ENCODE measurements at places on chromosomes 1 and 21.

DNA sequence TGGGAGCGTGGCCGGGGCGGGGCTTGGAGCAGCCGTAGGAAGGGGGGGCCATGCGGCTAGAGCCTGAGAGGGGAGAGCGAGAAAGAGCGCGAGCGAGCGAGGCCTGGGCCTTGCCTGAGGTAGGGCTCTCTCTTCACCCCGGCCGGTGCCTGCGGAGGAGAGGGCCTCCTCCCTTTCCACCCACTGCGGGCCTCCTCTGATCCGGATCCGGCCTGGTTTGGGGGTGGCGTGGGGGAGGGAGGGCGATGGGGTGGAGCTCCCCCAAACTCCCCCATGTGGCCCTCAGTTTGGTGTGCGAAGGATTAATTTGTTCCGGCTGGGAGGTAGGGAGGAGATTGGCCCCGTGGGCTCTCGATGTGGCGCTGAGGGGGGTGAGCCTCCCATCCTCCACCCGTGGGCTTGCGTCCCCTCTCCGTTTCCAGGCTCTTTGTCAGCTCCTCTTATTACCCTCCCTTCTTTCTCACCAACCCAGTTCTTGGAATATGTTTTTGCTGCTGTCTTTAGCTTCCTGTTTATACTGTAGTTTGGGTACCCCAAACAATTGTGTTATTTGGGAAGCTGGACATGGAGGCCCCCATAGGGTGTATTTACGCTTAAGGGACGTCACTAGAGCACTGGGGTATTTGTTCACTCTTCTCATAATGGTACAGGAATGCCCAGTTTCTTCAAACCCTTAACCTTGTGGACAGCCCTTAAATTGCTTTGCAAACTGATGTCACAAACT lies 685 bp downstream of the UBAP2L start:
- peak; percentile 69 for DNase-seq

DNA sequence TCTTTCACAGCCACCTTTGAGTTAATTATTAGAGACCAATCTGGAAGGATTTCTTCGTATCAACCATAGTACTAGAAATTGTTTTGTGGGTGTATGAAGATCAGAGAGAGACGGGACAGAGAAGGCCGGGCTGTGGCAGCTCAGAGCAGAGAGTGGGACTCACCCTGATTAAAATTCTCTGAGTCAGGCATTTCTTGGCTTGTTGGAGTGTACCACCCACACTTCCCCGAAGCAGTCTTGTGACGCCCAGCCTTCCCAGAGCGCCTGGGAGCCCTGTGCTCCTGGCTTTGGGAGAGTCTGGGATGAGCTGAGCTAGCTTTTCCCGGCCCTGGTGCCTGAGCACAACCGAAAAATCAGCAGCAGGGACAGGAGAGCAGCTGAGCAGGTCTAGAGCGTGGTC lies 19.4 kb downstream of the PLEKHM2 start:
- DNase-seq, result peak; percentile 54

- no peak for DNase-seq
Measured at GRCh38 chr1:35486858-35487408, 70.3 kb downstream of the KIAA0319L start.

GRCh38 chr1:17184822-17185484 lies 20.0 kb upstream of the PADI1 start:
- no peak for DNase-seq

DNA sequence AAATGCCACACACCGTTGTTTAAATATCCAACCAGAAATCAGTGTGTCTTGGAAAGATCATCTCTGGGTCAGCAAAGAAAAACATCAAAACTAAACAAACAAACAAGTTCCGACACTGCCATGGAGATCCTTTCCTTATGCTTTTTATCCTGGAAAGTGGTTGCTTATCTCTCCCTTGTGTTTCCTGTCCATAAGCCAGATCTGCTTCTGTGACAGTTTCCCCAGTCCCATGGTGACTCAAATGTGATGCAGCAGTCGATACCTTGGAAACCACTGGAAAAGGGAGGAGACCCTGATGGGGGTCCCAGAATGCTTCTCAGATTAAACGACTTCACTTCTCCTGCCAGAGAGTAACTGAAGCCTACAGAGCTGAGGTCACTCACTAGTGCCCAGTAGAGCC lies 94.7 kb downstream of the DMRTA2 start:
- no peak for DNase-seq

DNA sequence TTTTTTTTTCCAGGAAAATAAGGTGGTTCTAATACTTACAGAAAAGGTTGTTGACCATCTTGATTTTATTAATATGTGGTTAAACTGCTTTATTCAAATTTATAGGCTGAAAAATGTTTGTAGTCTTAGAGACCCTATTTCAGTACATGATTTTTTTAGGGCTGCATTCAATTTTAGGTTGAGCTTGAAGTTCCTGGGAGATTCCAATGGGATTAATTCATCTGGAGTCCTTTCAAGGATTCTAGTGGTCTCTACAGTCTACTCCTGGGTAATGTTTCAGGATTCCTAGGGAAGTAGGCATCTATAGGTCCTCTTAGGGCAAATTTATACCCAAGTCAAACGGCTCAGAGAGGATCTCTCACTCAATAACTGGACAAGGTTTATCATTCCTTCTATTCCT lies 126.7 kb downstream of the HMCN1 start:
- DNase-seq, result no peak

- DNase-seq, result no peak
Measured at GRCh38 chr1:86887479-86888162, 26.3 kb downstream of the SELENOF start.

DNA sequence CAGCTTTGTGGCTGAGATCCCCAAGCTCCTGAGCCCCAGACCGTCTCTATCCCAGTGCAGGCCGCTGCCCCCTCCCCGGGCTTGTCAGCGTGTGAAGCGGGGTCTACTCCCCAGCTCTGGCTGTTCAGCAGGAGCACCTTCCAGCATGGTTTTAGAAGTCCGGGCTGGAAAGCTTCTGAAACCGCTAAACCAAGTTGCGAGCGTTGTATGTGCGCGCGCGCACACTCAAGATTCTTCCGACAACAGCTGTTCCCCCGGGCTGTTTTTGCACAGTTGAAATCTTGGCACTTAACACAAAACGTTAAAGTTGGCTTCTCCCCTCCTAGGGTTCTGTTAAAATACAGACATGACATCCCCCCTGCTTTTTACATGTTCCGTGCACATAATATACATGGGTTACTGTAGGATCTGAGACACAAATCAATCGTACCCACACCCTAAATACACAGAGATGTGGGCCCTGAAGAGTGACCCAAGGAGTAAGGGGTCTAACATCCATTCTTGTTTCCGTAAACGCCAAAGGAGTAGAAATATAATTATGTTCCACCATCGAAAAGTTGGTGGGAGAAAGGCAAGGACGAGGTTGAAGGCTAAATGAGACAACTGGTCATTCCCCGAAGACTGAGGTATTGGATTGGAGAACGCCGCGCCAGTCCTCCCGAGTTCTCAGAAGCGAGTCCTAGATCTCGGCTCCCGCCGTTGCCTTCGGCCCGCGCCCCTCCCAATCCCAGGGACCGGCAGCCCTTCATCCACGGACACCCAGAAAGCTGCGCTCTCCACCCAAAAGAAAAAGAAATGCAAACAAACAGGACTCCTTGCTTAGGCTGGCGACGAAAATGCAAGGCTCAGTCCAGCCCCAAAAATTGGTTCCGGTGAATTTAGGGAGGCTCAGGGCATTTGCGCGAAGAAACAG lies 1.3 kb downstream of the TBX15 start:
- no peak for DNase-seq

DNA sequence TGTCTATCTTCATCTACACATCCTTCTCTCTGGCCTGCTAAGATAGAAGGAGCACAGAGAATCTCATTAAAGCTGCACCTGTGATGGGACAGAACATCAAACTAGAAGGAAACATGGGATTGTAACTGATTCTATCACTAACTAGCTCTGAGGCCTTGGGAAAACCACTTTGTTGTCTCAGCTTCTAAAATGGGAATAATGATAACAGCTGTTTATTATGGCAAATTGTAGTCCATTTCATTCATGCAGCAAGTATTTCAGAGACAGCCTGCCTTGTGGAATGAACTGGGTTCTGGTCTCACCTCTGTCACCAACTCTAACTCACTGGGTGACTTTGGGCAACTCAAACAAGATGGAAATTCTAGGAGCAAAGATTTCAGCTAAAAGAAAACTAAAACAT lies 12.4 kb downstream of the GJA5 start:
- DNase-seq, result no peak

GRCh38 chr1:62514746-62515423 lies 78.0 kb downstream of the USP1 start:
- DNase-seq, result no peak

GRCh38 chr1:177954076-177954475 lies 15.8 kb downstream of the SEC16B start:
- DNase-seq, result no peak

DNA sequence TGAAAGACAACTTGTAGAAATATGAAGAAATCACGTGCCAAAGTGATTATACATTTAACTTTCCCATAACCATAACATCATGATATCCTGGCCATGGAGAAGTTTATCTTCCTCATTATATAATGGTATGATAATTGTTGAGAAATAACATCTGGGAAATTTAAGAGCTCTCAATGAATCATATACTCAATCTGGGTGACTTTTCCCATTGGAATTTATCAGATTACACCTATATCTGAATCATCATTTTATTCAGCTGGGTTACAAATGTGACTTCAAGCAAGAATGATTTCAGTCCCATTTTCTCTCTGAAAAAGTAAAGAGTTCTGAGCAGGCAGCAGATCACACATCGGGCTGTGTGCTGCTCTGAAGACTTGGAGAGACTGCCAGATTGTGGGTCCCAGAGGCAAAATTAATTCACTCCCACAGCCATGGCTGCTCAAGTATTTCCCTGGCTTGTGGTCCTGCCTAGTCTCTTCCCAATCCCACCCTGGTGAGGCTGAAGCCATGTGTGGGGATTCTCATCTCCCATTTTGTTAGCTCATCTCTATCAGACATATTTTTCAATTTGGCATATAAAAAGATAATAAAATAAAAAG lies 278.0 kb downstream of the MRPL39 start:
- DNase-seq, result peak; percentile 40

GRCh38 chr21:16993416-16994038 lies 519.3 kb upstream of the CXADR start:
- no peak for DNase-seq

- DNase-seq, result no peak
Measured at GRCh38 chr1:47578026-47578720, 140.3 kb downstream of the FOXD2 start.

DNA sequence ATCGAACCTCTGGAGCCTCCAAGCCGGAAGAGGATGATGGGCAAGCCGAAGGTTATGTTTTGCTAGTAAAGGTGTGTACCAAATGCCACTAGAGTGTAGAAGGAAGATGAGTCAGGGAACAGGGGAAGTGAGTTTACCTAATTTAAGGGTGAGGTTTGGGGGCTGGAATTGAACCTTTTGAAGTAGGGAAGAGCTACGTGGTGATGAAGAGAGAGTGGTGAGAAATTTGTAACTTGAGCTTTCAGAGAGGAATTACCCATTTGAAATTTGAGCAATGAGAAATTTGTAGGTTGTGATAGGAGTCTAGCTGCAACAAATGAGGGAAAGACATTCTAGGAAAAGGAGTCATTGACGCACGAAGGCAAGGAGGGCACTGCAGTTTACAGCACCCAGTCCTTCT lies 70.0 kb upstream of the TENT5C start:
- DNase-seq, result no peak

GRCh38 chr1:178407215-178407614 lies 89.5 kb downstream of the CLEC20A start:
- no peak for DNase-seq
